ENCODE measurements at places on chromosomes 3 and 15. TPM values are rescaled to one million over a fixed set of nuclear protein-coding genes. Genes with fewer than 3 reads are reported as not detected.

DNA sequence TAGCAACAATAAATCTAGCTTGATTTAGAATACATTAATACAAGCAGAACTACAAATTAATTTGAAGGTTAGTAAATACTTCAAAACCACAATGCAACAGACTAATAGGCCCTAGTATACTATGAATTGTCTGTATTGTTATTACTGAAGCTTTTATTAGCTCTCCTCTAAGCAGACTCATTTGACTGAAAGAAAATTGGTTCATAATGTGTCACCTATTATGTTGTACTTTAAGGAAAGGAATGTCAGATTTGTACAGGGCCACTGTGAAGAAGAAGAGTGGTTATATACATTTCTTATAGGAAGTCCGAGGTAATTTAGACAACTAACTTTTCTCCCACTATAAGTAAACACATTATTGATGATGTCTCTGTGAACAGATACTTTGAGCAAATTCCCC, 954.5 kb downstream of the ZPLD1 start:
- no peak overlapping the region for H3K4me3 ChIP-seq
- no peaks in the 10 kb centered on the region for H3K36me3 ChIP-seq
- no peaks in the 10 kb centered on the region for H3K27me3 ChIP-seq
- no peak overlapping the region for H3K27ac ChIP-seq

DNA sequence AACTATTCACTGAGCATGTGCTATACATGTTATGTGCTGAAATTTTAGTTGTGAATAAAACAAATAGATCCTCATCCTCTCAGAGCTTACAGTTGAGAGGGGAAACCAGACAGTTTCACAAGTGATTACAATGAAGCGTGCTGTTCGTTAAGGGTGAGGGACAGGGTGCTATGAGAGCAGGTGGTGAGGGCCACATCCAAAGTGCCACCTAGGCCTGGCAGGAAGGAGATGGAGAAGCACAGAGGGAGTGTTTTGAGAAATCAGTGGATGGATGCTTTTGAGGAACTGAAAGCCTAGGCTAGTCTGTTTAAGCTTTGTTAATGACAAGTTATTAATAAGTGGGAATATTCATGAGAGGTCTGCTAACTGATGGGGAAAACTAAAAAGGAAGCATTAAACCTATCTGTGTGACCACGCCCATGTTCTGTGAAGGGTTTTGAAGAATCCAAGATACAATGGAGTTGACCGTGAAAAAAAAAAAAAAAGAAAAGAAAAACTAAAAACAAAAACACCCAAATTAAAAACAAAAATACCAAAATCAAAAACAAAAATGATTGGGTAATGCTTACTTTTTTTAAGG, 7.3 kb downstream of the MCTP2 start:
- H3K27ac ChIP-seq, result peak overlapping the region; percentile 21
- DNase-seq, result no peak
- peaks cover 71% of the 10 kb centered on the region for H3K4me1 ChIP-seq
- no peaks in the 10 kb centered on the region for H3K27me3 ChIP-seq
- H3K36me3 ChIP-seq, result peaks cover 3% of the 10 kb centered on the region

The MUC20 gene
- total RNA-seq, result 3.4 TPM

DNA sequence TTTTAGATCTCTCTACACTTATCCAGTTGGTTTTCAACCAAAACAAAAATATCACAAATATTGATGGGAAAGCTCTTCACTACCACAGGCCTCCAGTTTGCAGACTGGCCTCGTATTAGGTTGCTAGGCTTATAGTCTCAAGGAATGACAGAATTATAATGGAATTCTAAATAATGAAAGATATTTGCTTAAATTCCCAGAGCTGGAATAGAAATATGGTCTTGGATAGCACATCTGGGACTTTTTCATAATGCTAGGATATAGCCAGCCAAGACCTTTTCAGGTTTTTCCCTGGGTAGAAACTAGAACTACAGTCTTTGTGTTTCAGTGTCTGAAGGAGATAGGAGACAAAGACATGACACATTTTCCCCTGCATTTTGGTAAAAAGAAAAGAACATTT, 121.9 kb upstream of the STAC start:
- no peaks in the 10 kb centered on the region for H3K36me3 ChIP-seq
- no peak for DNase-seq
- H3K27ac ChIP-seq, result no peak overlapping the region
- no peak overlapping the region for H3K4me3 ChIP-seq

The STAC gene
- total RNA-seq, result not detected

The SLC24A5 gene
- not detected for total RNA-seq

- peaks cover 75% of the 10 kb centered on the region for H3K27me3 ChIP-seq
- peak overlapping the region; percentile 32 for H3K4me3 ChIP-seq
- no peak for DNase-seq
- peaks cover 4% of the 10 kb centered on the region for H3K4me1 ChIP-seq
- no peaks in the 10 kb centered on the region for H3K36me3 ChIP-seq
- no peak overlapping the region for H3K27ac ChIP-seq
These were observed 220.1 kb upstream of the PRICKLE2 start for GRCh38 chr3:64445109-64445943.

The GP9 gene
- not detected for total RNA-seq

- no peak overlapping the region for H3K27ac ChIP-seq
- H3K4me1 ChIP-seq, result no peaks in the 10 kb centered on the region
- H3K4me3 ChIP-seq, result no peak overlapping the region
- H3K27me3 ChIP-seq, result peaks cover 20% of the 10 kb centered on the region
These were observed 769 bp upstream of the CSPG4 start for GRCh38 chr15:75713338-75713895.

All from activated T-cell treated with anti-CD3 and anti-CD28 coated beads, Interleukin-2, amount 50 U/mL, for 72 hours (primary cell).